Substantia nigra (tissue), 51 donors: ENCODE measurements at places on chromosomes 2 and 18.

DNA sequence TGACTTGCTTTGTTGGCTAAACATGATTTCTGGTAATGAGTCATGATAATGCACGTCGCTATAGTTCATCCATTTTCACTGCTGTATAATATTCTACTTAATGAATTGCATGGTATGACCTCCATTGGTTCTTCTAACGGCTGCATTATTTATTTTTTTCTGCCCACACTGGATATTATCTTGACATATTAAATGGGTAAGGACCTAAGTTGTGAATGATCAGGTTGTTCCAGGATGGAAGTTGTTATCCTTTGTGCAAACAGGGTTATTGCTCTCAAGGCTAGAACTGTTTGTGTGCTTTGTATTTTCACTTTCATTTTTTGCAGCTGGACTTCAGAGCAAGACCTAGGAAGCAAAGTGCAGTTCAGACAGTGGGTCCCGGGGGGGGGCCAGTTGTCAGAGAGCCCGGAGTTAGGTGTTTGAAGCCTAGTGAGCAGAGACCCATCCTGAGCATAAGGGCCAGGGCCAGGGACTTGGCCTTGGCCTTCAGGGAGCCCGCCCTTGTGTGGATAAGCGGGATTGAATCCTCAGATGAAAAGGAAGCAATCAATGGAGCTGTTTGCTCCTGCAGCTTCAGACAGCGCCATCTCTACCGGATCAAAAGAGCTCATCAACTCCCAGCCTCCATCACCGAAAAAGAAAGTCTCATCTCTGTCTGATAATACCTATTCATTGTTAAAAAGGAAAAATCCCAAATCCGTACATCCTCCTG lies 48.2 kb downstream of the AGAP1 start:
- DNase-seq: no peak

DNA sequence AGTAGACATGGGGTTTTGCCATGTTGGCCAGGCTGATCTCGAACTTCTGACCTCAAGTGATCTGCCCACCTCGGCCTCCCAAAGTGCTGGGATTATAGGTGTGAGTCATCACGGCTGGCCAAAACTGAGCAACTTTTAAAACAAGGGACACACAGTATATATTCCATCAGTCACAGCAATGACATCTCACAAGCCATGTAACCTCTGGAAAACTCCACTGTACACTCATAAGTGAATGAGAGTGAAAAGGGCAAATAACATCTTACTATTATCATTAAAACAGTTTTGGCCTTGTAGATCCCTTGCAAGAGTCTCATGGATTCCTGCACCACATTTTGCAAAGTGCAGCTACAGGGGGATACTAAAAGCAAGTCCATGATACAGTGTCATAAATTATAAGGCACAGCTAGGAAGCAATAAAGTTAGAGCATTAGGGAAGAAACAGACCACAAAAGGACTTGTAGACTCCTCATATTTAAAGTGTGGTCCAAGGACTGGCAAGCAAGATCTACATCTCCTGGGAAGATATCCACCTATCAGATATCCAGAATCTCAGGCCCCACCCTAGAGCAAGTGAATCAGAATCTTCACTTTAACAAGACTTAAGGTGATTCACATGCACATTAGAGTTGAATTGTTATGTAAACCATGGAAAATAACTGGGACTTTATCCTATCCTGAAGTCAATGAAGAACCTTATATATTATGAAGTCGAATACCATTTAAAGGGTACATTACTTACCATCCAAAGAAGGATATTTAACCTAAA lies 5.7 kb downstream of the SMC6 start:
- DNase-seq: no peak

- peak; percentile 44 for DNase-seq
These were observed 1.1 kb downstream of the MYCN start for GRCh38 chr2:15941481-15941850.

GRCh38 chr2:237629739-237630138 lies 2.4 kb downstream of the LRRFIP1 start:
- no peak for DNase-seq

DNA sequence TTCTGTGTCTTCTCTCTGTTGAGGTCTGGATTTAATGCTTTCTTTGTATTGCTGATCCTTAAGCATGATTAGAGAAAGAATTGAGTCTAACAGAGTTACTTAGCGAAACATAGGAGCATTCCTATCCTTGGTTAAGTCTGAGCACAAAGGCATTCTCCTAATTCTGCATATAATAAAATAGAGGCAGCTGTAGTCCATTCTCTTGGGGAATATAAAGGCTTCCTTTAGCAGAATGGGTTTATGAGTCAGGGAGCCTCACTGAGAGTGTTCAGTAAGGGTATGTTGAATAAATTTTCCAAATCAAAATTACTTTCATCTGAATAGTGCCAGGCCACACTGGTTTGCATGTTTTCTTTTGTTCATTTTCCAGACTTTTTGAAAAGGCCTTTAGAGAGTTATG lies 101.5 kb downstream of the GALNT1 start:
- DNase-seq: no peak

DNA sequence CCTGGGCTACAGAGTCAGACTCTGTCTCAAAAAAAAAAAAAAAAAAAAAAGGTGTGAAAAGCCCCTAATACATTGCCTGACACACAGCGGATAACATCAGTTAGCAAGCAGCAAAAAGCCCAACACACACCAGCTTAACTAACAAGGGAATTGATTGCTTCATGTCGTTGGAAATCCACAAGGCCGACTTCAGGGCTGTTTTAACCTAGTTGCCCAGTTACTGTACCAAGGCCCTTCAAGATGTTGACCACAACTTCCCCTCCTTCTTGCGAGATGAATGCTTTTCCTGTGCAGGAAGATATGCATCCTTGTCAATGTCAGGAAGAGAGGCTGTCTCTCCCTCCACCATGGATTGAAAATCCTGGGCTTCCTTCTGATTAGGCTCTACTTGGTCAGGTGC lies 202.9 kb downstream of the MIB1 start:
- no peak for DNase-seq

GRCh38 chr2:96876269-96877041 lies 6.6 kb upstream of the SEMA4C start:
- no peak for DNase-seq

GRCh38 chr2:209368406-209368805 lies 55.4 kb upstream of the MAP2 start:
- no peak for DNase-seq

DNA sequence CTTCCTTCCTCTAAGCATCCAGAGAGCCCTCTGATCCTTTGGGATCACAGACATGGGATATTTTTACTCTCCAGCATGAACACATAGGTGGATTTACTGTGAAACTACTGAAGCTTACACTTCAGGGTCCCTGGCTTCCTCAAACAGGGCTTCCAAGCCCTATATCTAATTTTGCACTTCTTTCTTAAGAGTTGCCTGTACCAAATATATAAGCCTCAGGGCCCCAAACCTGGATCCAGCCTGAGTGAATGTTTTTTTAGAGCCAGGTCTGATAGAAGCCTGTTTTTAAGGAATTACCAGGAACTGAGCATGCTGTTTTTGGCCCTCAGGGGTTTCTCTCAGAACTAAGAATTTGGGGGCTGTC lies 13.2 kb upstream of the KCMF1 start:
- DNase-seq: no peak

- no peak for DNase-seq
These were observed 33.5 kb downstream of the LOXHD1 start for GRCh38 chr18:46623541-46623940.

DNA sequence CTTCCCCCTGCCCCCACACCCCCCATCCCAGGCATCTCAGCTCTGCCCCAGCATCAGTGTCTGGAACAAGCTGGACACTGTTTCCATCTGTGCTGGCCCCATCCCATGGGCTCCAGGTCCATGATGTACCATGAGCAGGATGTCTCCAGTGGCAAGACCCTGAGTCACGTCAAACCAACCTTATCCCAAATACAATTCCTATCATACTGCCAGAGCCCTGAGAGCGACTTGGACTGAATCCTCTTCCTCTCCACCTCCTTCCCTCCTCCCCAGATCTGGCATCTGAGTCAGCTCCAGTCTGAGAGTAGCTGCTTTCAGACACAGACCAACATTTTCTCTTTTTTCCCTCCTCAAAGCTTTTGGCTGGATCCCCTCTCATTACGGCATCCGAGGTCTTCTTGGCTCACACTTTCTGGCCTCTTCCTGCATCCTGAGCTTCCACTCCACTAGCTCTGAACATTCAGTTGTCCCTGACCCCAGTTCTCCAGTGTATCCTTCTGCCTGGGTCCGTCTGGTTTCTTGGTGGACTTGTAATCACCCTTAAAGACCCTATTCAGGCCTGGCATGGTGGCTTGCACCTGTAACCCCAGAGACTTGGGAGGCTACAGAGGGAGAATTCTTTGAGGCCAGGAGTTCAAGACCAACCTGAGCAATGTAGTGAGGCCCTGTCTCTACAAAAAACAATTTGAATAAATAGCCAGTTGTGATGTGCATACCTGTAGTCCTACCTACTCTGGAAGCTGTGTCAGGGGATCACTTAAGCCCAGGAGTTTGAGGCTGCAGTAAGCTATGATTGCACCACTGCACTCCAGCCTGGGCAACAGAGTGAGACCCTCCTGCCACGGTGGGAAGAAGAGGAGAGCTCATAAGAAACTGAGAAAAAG lies 68.3 kb downstream of the ACKR3 start:
- DNase-seq: no peak

DNA sequence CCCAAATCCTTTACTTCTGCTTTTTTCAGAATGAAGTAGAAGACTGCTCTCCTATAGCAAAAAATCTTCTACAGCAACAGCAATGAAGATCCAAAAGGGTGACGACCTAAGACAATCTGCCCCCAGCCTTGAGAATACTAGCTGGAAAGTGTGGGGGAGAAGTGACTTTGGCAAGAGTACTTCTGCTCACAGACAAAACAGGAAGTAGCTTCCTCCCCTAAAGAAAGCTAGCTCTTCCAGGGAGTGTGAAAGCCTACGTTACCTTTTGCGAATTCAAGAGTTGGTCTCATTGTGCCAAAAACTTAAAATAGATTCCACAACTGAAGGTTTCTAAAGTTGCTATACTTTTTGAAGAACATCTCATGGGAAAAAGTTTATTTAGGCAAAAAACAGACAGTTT lies 1069.2 kb upstream of the CHAC2 start:
- no peak for DNase-seq

DNA sequence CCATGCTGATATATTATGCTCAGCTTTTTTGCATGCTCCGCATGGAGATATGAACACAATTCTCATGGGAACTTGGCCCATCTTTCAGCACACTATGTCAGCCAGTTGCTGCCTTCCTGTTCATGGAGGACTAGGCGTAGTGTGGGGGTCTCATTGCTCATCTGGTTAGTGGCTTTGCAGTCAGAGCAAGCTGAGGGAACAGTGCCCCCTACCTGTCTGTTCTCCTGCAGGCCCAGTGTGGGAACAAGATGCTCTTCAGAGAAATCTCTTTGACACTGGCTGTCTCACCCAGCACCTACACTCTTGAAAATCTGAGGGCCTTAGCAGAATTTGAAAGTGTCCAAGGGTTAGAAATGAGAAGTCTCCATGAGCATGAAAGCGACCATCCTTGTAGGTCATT lies 47.1 kb downstream of the SPTBN1 start:
- DNase-seq: peak; percentile 10

DNA sequence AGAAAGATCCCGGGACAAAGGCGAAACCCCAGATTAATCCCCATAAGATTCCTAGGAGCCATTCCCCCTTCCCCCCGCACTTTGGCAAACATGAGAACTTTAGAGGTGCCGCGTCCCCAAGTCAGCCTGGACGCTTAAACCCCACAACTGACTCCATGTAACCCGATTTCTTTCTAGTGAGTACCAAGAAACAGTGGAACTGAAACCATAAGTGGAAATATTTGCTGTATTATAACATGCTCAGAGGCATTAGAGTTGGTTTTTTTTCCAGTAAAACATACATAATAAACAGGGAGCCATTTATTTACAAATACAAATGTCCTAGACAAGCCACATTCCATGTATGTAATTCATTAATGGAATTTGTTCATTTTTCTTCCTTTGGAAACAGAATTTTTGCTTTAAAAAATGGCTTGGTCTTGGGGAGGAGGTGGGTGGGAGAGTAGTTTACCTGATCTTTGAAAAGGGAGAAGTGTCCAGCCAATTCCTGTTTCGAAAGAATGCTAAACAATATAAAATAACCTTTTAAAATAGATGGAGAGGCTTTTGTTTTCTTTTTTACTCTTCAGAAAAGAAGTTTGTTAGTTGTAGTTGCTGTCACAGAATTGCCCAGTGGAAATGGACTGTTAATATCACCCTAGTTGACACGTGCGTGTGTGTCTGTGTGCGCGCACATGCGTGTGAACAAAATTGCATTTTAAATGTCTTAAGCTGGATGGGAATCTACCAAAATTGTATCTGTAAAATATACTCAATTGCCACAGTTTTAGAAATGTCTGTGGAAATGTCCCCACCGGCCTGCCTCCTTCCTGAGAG lies 10.6 kb downstream of the POU3F3 start:
- no peak for DNase-seq

DNA sequence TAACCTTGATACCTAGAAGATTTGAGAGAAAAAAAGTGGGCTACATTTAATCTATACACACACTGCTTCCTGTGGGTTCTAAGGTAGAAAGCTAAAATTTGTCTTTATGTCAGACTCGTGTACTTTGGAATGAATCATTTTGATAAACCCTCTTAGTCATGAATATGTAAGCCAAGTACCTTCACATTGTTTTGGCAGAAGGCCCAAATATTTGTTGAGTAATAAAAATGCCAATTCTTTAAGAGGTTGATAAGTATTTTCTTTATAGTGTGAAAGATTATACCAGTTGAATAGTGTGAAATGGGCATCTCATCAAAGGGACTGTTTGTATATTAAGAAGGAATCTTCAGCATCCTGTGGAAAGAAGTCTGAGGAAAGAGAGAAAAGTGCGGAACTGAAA lies 1464.7 kb upstream of the ZEB2 start:
- no peak for DNase-seq

GRCh38 chr2:18795906-18796305 lies 206.5 kb upstream of the NT5C1B start:
- no peak for DNase-seq

DNA sequence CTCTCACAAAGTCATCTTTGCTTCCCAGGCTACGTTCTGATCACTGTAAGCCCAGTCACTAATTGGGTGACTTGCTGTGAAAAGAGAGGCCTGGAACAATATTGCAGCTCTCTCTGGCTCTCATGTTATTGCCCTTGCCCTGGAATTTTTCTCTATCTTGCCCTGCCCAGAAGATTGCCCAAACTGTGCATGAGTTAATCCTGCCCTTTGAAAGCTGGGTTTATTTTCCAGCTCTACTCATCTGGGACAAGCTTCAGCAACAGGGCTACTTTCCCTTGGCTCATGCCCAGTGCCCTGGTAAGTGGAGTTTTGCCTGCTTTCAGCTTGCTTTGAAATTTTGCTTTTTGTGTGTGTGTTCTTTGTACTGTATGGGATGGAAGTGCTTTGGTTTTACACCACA lies 6.9 kb upstream of the EHBP1 start:
- DNase-seq: no peak
